GM12892 (cell line): ENCODE measurements at places on chromosomes 1 and 21.

GRCh38 chr1:8465013-8465412, 147.1 kb downstream of the SLC45A1 start:
- no peak for DNase-seq

DNA sequence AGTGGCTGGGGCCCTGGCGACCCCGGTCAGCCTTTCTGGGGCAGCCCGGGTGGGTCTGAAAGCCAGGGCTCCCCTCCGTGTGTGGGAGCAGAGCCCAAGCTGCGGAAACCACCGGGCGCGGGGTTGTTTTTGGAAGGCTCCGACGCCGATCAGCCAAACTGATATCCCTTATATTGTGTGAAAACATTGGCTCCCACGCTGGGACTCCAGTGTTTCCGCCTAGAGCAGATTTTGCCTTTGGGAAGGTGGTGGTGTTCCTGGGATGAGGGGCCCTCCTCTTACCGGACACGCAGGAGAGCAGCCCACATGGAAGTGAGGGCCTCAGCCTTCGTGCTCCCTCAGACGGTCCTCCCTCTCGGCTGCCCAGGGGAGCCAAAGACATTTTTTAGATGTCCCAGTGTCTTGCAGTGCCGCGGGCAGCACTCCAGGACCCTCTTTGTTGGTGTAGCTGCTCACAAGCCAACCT, 54.3 kb downstream of the NGF start:
- no peak for DNase-seq

DNA sequence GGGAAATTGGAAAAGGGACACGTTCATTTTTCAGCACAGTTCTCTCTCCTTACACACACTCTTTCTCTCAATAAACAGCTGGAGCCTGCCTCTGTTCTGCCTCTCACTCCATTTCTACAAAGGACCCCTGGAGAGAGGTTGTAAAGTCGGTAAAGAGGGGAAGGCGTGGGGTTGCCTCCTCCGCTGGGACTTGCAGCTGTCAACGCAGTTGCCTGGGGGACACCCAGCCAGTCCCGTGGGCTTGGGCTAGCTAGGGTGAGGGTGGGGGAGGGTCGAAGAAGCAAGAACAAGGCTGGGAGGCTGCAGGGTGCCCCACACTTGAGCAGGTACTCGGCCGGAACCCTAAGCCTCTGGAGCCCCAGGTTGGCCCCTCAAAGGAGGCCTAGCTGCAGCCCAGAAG, 27.6 kb downstream of the C1orf216 start:
- DNase-seq: no peak

DNA sequence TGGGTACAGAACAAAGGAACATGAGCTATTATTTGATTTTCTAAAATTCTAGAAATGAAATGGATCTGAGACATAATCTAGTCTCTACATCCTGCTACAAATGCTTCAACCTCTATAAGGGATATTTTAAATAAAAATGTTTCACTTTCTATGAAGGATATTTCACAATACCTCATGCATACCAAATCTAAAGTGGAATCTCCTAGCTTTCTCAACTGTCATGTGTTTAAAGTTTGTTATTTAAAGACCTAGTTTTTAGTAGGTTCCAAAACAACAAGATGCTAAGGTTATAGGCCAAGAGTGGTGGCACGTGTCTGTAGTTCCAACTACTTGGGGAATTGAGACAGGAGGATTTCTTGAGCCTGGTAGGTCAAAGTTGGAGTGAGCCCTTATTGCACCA, 47.6 kb downstream of the KDM5B start:
- DNase-seq: no peak

DNA sequence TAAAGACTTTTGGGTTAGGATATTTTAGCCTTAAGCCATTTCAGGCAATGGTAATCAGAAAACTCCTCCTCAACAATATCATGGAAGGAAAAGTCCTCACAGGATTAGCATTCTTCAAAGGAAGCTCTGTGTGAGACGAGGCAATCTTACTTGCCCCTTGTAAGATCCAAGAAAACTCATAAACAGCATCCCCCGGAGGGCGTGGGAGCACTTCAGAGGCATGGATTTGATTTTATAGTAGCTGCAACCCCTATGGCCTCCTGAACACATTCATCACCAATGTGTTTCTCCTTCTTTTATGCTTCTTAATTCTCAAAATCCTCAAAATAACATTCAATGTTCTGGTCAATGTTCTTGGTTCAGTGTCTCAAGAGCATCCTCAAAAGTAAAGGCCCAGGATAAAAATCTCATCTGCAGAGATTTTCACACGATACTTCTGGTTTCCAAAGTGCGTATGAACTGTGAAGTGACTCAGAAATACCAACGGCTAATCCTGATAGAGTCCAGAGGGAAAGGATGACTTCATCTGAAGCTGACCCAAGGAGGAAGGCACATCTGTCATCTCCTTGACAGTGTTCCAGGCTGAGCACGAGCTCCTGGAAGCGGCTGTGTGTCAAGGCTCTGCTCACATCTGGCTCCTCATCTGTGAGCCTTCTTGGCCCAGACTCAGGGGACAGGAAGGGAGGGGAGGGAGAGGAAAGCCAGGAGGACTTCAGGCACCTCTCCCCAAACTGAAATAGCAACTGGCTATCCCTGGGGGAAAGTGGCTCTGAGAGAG, 49.3 kb upstream of the PSEN2 start:
- no peak for DNase-seq

DNA sequence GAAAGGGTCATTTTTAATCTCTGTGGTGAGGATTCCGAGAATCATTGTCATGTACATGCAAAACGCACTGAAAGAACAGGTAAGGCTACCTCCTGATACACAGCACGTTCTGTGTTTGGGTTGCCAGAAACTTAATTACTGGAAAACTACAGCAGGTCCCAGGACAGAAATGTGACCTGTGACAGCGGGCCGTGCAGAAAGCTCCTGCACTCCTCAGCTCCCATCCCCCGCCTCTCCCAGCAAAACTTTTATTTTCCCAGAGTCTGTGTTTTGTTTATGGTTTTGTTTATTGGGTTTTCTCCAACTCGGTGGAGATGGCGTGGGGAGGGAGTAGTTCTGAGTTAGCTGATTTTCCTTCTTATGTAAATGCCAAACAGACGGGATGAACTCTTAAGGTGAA, 44.7 kb downstream of the SLC44A3 start:
- no peak for DNase-seq

GRCh38 chr1:118483245-118484006, 298.4 kb upstream of the SPAG17 start:
- no peak for DNase-seq

DNA sequence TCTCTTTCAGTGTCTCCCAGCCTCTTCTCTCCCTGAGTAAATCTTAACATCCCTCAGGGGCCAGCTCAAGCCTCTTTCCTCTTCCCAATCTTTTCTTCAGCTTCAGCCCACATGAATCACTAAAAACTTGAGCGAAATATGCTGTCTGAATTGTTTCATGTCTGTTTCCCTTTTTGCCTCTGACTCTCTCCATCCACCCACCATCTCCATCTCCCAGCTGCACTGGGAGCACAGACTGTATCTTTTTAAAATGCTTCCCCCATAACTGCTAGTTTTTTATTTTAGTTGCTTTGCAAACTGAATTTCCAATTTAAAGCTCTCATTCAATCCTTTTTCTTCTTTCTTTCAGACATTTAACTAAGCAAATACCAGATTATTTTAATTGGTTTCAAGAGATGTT, 3.0 kb upstream of the AHCTF1 start:
- no peak for DNase-seq

DNA sequence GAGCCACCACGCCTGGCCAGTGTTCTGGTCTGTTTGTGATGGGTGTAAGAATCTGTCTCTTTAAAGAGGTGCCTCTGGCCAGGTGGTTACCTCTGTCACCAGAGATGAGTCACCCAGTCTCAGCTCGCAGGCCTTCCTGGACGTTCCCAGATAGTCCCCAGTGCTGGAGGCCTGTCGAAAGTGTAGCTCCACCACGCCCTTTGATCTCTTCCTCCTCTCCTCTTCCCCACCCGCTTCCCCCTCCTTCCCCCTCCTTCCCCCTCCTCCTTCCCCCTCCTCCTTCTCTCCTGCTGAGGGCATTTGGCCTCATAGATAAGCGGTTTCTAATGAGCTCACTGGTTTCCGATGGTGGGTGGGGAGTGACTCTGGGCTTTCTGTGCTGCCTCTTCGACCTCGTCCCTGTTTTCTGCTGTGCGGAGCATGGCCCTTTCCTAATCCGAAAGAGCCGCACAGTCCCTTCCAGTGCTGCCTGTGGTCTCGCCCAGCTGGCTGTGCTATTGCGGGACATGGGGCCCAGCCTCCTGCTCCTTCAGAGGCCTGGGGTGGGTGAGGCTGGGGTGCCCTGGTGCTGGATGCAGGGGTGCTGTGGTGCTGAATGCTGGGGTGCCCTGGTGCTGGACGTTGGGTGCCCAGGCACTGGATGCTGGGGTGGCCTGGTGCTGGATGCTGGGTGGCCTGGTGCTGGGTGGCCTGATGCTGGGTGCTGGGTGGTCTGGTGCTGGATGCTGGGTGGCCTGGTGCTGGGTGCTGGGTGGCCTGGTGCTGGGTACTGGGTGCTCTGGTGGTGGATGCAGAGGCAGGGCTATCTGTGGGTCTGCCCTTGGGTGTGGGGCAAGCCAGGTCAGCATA, 19.2 kb downstream of the AGPAT3 start:
- no peak for DNase-seq

- no peak for DNase-seq
Observed at GRCh38 chr1:53654216-53655210, 84.5 kb downstream of the GLIS1 start.

- DNase-seq: no peak
Observed at GRCh38 chr1:191134796-191135195, 657.1 kb upstream of the BRINP3 start.

DNA sequence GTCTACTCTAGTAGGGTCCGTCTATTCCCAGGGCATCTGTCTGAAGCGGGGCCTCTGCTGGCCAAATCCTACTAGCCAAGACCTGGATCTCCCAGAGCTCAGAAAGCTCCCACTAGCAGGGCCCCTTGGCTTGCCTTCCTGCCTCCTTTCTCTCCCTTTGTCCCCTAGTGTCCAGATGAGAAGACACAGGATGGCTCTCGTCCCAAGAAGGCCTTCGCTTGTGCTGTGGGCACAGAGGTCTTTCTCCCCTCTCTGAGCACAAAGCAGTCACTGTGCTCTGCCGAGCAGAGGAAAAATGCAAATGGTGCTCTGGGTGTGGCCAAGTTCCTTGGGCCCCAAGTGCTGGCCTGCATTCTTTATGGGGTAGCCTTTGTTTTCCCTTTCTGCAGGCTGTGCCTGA, 13.0 kb upstream of the GPR137B start:
- DNase-seq: no peak

- DNase-seq: no peak
Observed at GRCh38 chr1:210689826-210690225, 361.1 kb downstream of the HHAT start.

DNA sequence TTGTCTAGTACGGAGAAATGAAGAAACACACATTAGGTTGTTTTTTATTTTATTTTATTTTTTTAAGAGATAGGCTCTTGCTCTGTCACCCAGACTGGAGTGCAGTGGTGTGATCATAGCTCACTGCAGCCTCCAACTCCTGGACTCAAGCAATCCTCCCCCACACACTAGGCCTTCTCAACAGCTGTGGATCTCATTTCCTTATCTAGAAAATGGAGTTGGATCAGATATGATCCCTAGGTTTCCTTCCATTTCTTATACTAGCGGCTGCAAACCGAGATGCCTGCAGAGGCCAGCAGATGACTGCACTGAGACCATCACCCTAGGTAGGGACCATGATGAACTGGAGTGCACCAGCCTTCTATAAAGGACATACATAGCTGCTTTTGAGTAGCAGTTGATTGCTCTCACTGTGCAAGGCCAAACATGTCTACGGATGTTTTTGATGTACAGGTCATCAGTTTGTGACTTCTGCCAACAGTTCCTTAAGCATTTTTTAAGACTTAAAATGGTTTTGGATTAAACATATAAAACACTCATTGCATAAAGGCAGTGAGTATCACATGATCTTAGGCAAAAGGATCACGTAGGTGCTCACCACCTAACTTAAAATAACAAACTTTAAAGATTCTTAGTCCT, 11.4 kb upstream of the KLHL12 start:
- no peak for DNase-seq

GRCh38 chr1:93328809-93329760, 16.6 kb upstream of the DR1 start:
- no peak for DNase-seq

- DNase-seq: no peak
Observed at GRCh38 chr1:114979278-114979891, 50.2 kb upstream of the TSHB start.

DNA sequence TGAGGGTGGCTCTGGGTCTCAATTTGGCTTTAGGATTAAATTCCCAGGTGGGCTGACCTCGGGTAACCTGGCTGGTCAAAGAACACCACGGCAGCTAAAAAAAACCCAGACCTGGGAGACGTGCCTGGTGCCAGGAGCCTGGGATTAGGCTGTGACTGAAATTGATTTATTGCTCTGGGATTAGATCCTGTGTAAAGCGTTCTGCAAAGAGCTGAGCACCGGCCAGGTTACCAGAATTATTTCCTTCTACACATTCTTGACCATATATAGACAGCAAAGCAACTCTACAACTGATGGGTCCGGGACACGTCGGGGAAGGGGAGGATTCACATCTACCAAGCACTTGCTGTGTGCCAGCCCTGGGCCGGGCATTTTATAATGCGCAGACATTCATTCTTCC, 45.2 kb downstream of the TMCO4 start:
- DNase-seq: no peak

GRCh38 chr1:5962265-5963105, 29.7 kb downstream of the NPHP4 start:
- no peak for DNase-seq

- no peak for DNase-seq
Observed at GRCh38 chr1:19424651-19425570, 60.4 kb downstream of the CAPZB start.

- no peak for DNase-seq
Observed at GRCh38 chr1:2320760-2321667, 70.3 kb downstream of the MORN1 start.

DNA sequence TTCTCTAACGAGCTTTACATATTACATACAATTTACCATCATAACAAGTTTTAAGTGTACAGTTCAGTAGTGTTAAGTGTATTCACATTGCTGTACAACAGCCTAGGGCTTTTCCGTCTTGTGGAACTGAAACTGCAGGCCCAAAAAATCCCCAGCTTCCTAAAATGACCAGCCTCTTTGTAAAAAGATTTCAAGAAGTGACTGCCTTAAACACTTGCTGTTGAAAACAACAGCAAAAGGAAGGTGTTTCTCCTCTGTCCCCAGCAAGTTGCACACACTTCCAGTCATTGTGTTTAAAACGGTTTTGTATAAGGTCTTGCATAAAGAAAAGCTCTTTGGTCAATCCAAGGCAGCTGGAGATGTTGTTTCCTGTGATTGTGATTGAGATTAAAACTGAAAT, 16.0 kb upstream of the GBP1 start:
- no peak for DNase-seq

DNA sequence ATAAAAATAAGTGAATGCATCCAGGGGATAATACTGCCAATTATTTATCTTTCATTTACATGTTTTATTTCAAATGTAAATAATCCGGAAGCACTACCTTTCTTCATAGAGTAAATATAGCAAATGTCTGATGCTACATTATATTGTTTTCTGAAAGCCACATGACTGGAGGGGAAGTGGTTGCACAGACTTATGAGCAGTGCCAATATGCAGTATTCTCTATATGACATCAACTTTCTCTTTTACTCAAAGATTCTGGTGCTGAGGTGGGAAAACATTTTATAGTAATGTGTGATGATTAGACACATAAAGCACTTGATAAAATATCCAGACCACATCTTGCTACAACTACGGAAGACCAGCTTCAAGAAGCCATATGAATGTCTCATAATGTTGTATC, 314.7 kb downstream of the NEGR1 start:
- no peak for DNase-seq
